Heart right ventricle (tissue), 16 donors: ENCODE measurements at places on chromosomes 4 and X. TPM values are rescaled to one million over a fixed set of nuclear protein-coding genes. Genes with fewer than 3 reads are reported as not detected.

Gene SH3D19
- 32.4 TPM for polyA plus RNA-seq

Gene FAM184B
- 0.01 TPM for polyA plus RNA-seq

Gene SERTM2
- not detected for polyA plus RNA-seq

Gene LAMTOR3
- polyA plus RNA-seq = 29.4 TPM

Gene IQCM
- polyA plus RNA-seq = not detected

Gene FAM241A
- polyA plus RNA-seq = 4.1 TPM

Gene CAPN6
- polyA plus RNA-seq = 0.03 TPM

Gene L1CAM
- 2.4 TPM for polyA plus RNA-seq

Gene GCNA
- polyA plus RNA-seq = 1.5 TPM

Gene CTSO
- 2.6 TPM for polyA plus RNA-seq
